ENCODE measurements at places on chromosomes 12 and 14. TPM values are rescaled to one million over a fixed set of nuclear protein-coding genes. Genes with fewer than 3 reads are reported as not detected.

- H3K4me1 ChIP-seq, result no peaks in the 10 kb centered on the region
- no peak overlapping the region for H3K27ac ChIP-seq
- no peak overlapping the region for H3K4me3 ChIP-seq
- DNase-seq, result no peak
- no peaks in the 10 kb centered on the region for H3K27me3 ChIP-seq
- peaks cover 50% of the 10 kb centered on the region for H3K36me3 ChIP-seq
Observed at GRCh38 chr12:110330544-110330943, 49.5 kb downstream of the ATP2A2 start.

DNA sequence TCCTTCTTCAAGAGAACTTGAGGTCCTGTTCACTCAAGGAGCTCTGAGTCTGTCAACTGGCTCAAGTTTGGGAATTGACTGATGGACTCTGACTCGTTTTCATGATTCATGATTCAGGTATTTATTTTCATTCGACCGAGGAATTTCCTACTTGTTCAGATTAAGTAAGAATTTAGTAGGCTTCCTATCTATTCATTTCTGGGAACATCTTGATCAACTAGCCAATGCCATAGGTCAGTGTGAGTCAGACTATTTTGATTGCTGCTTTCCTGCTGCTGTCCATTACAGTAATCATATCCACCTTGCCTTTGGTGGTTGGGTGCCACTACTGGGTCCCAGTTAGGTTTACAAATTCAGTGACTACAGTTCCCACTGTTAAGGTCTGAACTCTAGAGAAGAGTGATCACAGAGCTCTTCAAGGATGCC, 6.1 kb downstream of the FAM186A start:
- H3K27ac ChIP-seq, result no peak overlapping the region
- H3K4me3 ChIP-seq, result no peak overlapping the region
- DNase-seq, result no peak
- no peaks in the 10 kb centered on the region for H3K27me3 ChIP-seq

- no peak overlapping the region for H3K4me3 ChIP-seq
- peaks cover 3% of the 10 kb centered on the region for H3K4me1 ChIP-seq
- no peaks in the 10 kb centered on the region for H3K36me3 ChIP-seq
- DNase-seq, result no peak
- peaks cover 83% of the 10 kb centered on the region for H3K27me3 ChIP-seq
Observed at GRCh38 chr12:57223191-57224165, 6.0 kb upstream of the SHMT2 start.

- H3K27ac ChIP-seq, result no peak overlapping the region
- H3K4me1 ChIP-seq, result no peaks in the 10 kb centered on the region
- DNase-seq, result no peak
- H3K36me3 ChIP-seq, result no peaks in the 10 kb centered on the region
Observed at GRCh38 chr12:117279606-117280005, 81.8 kb downstream of the NOS1 start.

DNA sequence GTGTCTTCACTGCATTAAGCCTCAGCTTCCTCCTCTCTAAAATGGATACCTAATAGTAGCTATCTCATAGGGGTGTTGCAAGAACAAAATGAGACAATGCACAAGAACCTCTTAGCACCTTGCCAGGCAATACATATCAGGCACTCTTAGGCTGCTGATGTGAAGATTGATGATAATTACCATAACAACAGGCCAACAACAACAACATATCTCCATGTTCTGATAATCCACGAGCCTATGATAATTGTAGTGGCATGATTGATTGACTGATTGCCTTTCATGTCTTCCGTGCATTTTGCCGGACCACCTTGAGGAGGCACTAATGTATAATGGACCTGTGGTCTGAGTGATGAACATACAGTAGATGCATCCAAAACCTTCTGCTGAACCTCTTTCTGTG, 50.7 kb upstream of the WSCD2 start:
- no peaks in the 10 kb centered on the region for H3K4me1 ChIP-seq
- H3K4me3 ChIP-seq, result no peak overlapping the region
- no peaks in the 10 kb centered on the region for H3K27me3 ChIP-seq
- H3K27ac ChIP-seq, result no peak overlapping the region
- no peak for DNase-seq

DNA sequence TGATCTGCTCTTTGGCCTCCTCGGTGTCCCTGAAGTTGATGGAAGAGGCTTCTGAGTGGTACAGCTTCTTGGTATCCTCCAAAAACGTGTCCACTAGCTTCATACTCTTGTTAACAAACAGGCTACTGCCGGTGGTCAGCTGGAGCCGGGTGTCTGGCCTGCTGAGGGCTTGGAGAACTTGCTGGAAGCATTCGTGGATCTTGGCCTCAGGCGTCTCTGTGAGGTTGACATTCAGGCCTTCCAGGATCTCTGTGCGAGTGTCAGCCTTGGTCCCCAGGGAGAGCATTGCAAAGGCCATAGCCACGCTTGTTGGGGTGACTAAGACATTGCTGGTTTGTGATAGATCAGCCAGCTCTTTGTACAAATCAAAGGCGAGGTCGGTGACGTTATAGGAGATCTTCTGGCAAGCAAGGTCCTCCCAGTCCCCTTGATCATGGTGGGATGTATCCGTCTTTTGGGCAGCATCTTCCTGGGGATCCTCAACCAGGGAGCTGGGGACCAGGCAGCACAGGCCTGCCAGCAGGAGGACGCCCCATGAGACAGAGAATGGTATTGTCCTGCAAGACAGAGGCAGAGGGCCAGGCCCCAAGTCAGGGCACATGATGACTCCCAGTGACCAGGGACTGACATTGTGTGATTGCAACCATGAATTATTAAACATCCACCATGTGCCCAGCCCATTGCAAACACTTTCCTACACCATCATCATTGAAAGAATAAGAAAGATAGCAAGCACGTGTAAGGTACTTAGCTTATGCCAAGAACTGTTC, 22.1 kb downstream of the SERPINA1 start:
- no peak within 1 kb of the TSS for H3K4me3 ChIP-seq
- no peaks in the 10 kb centered on the region for H3K36me3 ChIP-seq

GRCh38 chr12:28681980-28682379, 467.1 kb upstream of the FAR2 start:
- no peaks in the 10 kb centered on the region for H3K27me3 ChIP-seq
- H3K36me3 ChIP-seq, result no peaks in the 10 kb centered on the region
- no peak overlapping the region for H3K4me3 ChIP-seq
- H3K27ac ChIP-seq, result no peak overlapping the region
- DNase-seq, result no peak

DNA sequence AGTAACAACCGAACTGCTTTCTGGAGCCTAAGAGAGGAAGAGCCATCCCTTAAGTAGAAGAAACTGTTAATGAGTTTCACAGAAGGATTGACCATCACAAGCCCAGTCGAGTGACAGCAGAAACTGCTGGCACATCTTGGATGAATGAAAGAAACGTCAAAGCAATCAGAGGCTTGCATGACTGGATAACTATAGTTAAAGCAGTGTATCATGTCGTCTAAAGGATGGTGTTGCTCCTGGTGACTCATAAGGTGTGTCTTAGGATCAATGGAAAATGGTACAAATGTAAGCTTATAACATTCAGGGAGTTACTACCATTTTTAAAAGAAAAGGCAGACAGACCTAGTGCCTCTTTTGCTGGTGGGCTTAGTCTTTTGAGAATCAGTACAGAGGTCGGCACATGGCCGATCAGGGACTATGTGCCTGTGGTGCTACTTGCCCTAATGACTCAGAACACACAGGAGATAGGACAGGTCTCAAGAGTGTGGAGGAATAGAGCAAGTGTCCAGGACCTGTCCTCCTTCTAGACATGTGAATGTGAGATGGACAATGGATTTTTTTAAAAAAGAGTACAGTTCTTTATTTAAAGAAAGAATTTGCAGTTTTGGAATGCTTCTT, 55.7 kb downstream of the TMX1 start:
- no peak for DNase-seq
- no peaks in the 10 kb centered on the region for H3K27me3 ChIP-seq
- H3K27ac ChIP-seq, result no peak overlapping the region
- no peaks in the 10 kb centered on the region for H3K4me1 ChIP-seq

KCNA5 gene
- not detected for total RNA-seq

Data from colonic mucosa (tissue), 4 donors.